ENCODE measurements at places on chromosomes 3 and 15. TPM values are rescaled to one million over a fixed set of nuclear protein-coding genes. Genes with fewer than 3 reads are reported as not detected.
A peak's percentile ranks its signal among the peaks of the same experiment; 100 is the strongest.

GRCh38 chr15:89115547-89115946 lies 27.3 kb downstream of the ABHD2 start:
- no peak for DNase-seq

- peak; percentile 28 for DNase-seq
These were observed 524 bp downstream of the IGF1R start for GRCh38 chr15:98648654-98649471.

GRCh38 chr15:87354661-87355410 lies 901.7 kb downstream of the NTRK3 start:
- DNase-seq: no peak

DNA sequence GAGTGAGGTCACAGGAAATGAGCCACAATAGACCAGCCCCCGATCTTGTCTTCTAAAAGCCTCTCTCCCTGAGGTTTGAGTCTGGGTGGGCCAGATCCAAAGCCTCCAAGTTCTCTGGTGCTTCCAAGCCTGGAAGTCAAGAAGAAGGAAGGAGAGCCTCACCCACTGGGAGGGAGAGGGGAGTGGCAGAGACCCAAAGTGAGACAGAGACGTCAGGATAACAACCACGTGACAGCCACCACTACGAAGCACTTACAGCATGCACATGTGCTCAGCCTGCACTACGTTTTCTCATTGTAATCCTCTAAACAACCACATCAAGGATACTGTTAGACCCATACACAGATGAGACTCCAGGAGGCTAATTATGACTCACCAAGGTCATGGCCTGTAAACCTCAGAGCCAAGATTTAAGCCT lies 197.3 kb upstream of the LINGO1 start:
- DNase-seq: no peak

DNA sequence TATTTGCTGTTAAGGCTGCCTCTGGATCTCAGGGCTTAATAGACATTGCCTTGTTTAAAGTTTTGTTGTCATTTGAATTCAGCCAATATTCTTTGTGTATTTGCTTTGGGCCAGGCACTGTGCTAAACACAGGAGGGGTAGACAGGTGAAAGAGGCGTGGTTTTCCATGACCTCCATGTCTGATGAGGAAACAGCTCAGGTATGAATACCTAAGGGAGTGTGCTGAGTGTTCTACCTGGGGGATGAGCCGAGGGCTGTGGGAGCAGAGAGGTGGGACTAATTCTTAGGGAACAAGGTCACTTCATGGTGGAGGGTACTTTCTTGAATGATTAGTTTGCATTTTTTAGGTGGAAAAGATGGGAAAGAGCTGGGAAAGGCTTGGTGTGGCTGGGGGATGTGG lies 108.2 kb downstream of the THSD4 start:
- no peak for DNase-seq

DNA sequence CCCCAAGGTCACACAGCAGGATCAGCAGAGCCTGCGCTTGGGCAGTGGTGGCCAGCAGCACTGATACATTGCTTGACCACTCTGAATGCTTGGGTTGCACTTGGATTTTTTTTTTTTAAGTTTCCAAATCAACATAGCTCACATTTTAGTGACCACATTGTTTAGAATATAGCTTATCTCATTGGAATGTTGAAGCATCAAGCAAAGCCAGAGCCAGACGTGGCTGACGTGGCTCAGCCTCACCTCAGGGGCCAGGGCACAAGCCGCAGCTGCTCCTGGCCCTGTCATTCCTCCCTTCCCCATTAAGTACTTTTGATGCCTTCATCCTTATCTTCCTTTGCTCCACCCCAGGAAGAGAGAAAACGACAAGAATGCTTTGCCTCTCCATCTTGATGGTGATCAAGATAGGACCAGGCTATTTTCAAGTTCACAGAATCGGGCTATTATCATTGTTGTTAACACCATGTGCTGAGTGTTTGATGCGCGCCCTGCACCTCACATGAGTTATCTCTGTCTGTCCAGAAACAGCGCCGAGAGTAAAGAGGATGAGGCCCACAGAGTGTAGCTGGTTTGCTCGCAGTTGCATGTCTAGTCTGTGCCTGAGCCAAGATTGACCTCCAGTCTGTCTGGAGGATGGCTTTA lies 75.8 kb downstream of the AAGAB start:
- DNase-seq: no peak

Gene NR2E3
- not detected for total RNA-seq

Gene DNASE1L3
- total RNA-seq: 0.54 TPM

Gene MYRIP
- under 0.01 TPM for total RNA-seq

DNA sequence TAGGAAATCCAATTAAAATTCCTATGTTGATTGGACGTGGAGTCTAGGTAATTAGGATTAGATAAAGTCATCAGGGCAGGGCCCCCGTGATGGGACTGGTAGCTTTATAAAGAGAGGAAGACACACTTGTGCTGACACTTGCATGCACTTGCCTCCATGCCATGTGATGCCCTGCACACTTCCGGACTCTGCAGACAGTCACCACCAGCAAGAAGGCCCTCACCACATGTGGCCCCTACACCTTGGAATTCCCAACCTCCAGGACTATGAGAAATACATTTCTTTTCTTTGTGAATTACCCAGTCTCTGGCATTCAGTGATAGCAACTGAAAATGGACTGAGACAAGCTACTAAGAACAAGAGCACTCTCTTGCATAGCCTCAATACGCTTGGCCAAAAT lies 90.6 kb downstream of the CRYGS start:
- DNase-seq: no peak

DNA sequence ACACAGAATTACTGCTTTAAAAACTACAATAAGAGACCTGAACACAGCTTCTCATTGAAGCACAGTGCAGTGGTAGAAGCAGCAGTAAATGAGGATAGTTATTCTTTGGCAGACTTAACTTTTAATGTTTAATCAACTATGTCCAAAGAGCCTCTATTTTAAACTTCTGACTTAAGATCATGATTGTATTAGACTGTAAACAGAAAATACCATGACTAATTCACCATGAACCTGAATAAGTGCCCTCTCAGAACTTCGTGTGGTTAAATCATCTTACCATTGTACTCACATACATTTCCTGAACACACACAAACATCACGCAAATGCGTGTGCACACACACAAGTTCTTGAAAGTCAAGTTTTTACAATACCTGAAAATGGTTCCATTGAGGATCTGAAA lies 13.9 kb downstream of the CEP152 start:
- peak; percentile 51 for DNase-seq

- no peak for DNase-seq
These were observed 57.1 kb downstream of the AAGAB start for GRCh38 chr15:67197364-67197695.

DNA sequence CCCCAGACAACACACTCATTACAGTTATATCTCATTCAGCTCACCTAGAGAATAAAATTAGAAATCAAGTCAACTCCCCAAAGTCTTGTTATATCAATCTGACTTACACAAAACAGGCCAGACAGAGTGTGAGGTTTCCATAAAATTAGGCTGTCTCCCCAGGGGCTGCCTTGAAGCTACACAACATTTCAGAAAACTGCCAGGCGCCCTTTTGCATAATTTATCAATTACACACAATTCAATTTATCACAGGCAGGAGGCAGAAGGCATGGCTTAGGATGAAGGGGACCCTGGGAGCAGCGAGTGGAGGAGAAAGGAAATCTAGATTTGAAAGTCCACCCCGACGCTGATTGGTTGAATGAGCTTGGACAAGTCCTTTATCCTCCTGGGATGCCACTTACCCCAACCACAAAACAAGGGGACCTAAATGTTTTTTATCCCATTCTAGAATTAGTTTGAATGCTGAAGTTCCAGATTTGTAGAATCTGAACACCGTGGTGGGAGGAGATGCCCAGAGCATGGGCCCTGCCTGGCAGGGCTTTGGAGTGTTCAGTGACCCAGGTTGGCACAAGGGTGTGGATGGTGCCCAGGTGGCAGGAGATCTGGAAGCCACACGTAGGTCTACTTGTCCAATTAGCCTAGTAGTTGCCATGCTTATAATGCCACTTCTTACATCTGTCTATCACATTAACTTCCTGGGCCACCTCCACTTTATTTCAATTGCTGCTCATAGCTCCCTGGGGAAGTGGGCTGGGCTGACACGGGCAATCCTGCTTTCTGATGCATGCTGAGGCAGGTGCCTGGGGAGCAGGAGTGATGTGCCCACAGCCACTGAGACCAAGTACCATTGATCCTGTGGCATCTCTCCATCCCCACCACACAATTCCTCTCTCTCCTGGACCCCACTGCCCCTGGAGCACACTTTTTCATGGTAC lies 119.8 kb upstream of the TLE3 start:
- no peak for DNase-seq

Gene MESP2
- under 0.01 TPM for total RNA-seq

GRCh38 chr3:42539871-42540714 lies 37.6 kb downstream of the VIPR1 start:
- DNase-seq: peak; percentile 33

GRCh38 chr3:195116407-195117185 lies 154.4 kb downstream of the XXYLT1 start:
- peak; percentile 37 for DNase-seq

DNA sequence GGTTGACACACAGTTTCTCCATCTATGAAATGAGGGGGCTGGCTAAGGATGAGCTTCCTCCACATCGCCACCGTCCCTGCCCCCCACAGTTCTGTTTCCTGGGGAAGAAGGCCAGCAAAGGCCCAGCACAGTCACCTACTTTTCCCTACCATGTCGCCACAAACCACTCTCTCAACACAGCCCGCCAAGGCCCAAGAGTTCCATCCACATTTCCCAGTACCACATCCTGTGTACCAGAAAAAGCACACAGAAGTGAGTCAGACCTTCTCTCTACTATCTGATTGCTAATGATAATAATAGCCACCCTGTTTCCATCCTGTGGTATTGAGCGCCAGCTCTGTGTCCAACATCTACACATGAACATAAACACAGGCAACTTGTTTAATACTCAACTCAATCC lies 30.3 kb upstream of the C15orf39 start:
- DNase-seq: no peak

- DNase-seq: no peak
These were observed 26.7 kb upstream of the DRD3 start for GRCh38 chr3:114205541-114205940.

Gene CLDN18
- not detected for total RNA-seq

- no peak for DNase-seq
These were observed 1034.1 kb downstream of the MCTP2 start for GRCh38 chr15:95265419-95265997.

Gene IMPG2
- 0.27 TPM for total RNA-seq

DNA sequence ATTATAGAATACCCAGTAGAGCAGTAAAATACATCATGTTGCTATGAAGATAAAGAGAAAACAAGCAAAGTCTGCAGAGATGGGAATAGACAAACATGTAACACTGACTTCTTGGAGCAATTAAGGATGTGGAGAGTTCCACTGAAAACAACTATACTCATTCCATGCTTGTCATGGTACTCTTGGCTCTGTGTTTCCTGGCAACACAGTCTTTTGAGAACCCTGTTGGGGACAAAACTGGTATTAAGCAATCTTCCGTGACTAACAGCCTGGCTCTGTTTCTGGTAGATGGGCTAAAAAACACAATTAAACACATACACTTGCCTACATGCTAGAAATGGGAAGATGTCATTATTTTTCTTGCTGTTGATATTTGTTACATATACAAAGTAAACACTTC lies 1212.3 kb upstream of the GBE1 start:
- no peak for DNase-seq

GRCh38 chr3:102790747-102791325 lies 356.0 kb downstream of the ZPLD1 start:
- no peak for DNase-seq

DNA sequence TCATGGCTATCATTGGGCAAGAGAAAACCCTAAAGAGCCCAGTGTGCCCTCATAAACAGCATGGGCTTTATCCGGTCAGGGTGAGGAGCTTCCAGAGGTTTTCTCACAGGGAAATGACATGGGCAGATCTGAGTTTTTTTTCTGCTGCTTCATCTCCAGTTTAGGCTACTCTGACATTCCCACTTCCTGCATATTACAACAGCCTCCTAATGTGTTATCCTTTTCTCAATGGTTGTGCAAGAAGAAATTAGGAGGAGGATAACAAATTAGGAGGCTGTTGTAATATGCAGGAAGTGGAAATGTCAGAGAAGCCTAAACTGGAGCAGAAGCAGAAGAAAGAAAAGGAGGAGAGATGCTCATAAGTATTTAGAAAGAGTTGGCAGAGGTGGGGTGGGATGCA lies 175.6 kb downstream of the MTHFS start:
- no peak for DNase-seq

Gene PDE8A
- 5.7 TPM for total RNA-seq

Gene BUB1B
- total RNA-seq: 3.0 TPM

Gene GXYLT2
- total RNA-seq: 0.27 TPM

GRCh38 chr15:57675481-57676181 lies 30.9 kb upstream of the POLR2M start:
- DNase-seq: no peak

Gene MEGF11
- 0.27 TPM for total RNA-seq

- DNase-seq: no peak
These were observed 69.6 kb downstream of the SEMA5B start for GRCh38 chr3:122957707-122958689.

GRCh38 chr3:117266806-117267205 lies 557.2 kb downstream of the TUSC7 start:
- DNase-seq: no peak

- DNase-seq: no peak
These were observed 52.4 kb downstream of the PHLDB2 start for GRCh38 chr3:111911446-111911845.

Gene SH2D7
- total RNA-seq: not detected

Gene SERPINI1
- 3.2 TPM for total RNA-seq

DNA sequence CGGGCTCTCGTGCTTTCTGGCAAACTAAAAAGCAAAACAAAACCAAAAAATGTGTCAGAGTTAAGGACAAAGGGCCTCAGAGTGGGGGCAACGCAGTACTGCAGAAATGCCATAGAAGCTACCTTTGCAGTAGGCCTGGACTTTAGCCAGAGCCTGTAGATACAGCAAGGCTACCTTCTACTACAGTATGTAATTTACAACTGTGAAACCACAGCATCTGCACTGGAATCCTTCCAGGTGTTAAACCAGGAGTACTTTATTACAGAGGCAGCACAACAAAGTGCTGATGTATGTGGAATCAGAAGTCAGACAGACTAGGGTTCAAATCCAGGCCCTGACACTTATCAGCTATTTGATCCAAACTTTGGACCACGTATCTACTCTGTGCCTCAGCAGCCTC lies 34.9 kb downstream of the RUBCN start:
- DNase-seq: no peak

DNA sequence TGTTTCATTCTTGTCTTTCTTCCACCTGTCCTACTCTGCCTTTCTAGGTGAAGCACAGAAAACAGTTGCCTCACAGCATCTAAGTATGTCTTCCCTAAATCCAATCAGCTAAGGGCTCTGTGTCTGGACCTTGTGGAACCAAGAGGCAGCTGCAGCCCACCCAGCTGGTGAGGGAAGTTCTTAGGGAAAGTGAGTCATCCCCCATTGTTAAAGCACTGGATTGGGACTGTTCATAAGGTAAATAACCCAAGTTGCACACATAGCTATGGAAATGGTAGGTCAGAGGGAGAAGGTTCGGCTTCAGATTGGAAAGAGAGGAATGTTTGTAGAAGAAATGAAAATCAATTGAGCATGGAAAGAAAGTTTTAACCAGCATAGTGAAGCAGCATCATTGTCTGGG lies 18.0 kb upstream of the ARNT2 start:
- no peak for DNase-seq

GRCh38 chr3:157442729-157443128 lies 6.1 kb downstream of the PTX3 start:
- no peak for DNase-seq

Gene HYAL1
- total RNA-seq: 0.27 TPM

Gene GLDN
- total RNA-seq: under 0.01 TPM

Data from hematopoietic multipotent progenitor cell (in vitro differentiated cells).